Lung (tissue), 17 donors: ENCODE measurements at places on chromosomes 3 and 15. TPM values are rescaled to one million over a fixed set of nuclear protein-coding genes. Genes with fewer than 3 reads are reported as not detected.

GRCh38 chr3:188192034-188192433 lies 38.1 kb downstream of the LPP start:
- no peaks in the 10 kb centered on the region for H3K36me3 ChIP-seq
- H3K27ac ChIP-seq, result no peak overlapping the region
- H3K4me1 ChIP-seq, result no peaks in the 10 kb centered on the region
- DNase-seq, result no peak
- H3K27me3 ChIP-seq, result no peaks in the 10 kb centered on the region
- no peak overlapping the region for H3K4me3 ChIP-seq

GRCh38 chr3:179872842-179873241 lies 163.9 kb downstream of the PEX5L start:
- no peaks in the 10 kb centered on the region for H3K27me3 ChIP-seq
- H3K27ac ChIP-seq, result no peak overlapping the region
- DNase-seq, result no peak
- no peak overlapping the region for H3K4me3 ChIP-seq
- no peaks in the 10 kb centered on the region for H3K36me3 ChIP-seq

GRCh38 chr3:52143616-52144015 lies 10.6 kb downstream of the POC1A start:
- DNase-seq, result no peak
- H3K4me1 ChIP-seq, result no peaks in the 10 kb centered on the region
- H3K27me3 ChIP-seq, result no peaks in the 10 kb centered on the region
- no peak overlapping the region for H3K4me3 ChIP-seq

DNA sequence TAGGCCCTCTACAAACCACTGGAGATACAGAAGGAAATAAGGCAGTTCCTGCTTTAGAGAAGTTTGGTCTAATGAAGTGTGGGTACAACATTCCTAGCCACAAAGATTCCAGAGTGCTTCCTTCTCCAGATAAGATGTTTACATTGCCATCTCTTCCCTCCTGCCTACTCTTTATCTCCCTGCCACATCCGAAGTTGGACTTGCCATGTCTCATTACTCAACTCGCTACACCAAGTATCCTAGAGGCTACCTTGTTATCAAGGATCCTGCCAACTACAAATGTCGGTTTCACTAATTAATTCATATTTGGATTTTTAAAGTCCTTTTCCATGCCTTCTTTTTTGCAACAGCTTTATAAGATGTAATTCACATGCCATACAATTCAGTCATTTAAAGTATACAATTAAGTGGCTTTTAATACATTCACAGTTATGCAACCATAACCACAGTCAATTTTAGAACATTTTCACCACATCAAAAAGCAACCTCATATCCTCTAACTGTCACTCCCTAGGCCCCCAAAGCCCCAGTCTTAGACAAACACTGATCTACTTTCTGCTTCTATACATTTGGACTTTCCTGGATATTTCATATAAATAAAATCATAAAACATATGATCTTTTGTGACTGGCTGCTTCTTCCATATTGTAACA lies 53.7 kb upstream of the CSTA start:
- no peaks in the 10 kb centered on the region for H3K27me3 ChIP-seq
- no peak for DNase-seq
- no peaks in the 10 kb centered on the region for H3K36me3 ChIP-seq
- no peak overlapping the region for H3K27ac ChIP-seq
- no peak overlapping the region for H3K4me3 ChIP-seq
- H3K4me1 ChIP-seq, result no peaks in the 10 kb centered on the region

GRCh38 chr15:99054025-99054387 lies 46.4 kb upstream of the PGPEP1L start:
- no peaks in the 10 kb centered on the region for H3K36me3 ChIP-seq
- no peak for DNase-seq
- no peaks in the 10 kb centered on the region for H3K4me1 ChIP-seq
- peak overlapping the region; percentile 92 for H3K27ac ChIP-seq

- H3K36me3 ChIP-seq, result no peaks in the 10 kb centered on the region
- H3K4me1 ChIP-seq, result no peaks in the 10 kb centered on the region
Measured at GRCh38 chr3:104696470-104696869, 670.2 kb upstream of the ALCAM start.

DNA sequence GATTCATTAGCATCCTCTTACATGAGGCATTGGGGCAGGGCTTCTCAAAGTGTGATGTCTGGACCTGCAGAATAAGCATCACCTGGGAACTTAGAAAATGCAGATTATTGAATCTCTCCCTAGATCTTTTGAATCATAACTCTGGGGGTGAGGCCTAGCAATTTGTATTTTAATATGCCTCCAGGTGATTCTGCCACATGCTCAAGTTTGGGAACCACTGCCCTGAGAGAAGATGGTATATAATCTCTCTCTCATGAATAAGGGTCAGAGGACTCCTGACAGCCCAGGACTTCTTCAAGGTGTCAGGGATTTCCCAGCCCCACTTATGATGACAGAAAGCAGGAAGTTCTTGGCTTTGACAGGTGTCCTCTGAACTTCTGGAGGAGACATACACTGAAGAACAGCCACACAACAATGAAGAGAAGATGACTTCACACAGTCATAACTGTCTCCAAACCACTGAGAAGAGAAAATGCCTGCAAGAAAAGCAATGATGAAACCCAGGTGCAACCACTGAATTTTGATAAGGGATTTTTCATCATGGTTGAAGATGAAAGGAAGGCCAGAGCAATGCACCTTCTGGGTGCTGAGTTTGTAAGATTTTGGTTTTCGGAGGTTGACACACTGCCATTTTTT lies 211.9 kb upstream of the MRPL3 start:
- no peaks in the 10 kb centered on the region for H3K4me1 ChIP-seq
- H3K4me3 ChIP-seq, result no peak overlapping the region
- no peaks in the 10 kb centered on the region for H3K36me3 ChIP-seq
- no peaks in the 10 kb centered on the region for H3K27me3 ChIP-seq

DNA sequence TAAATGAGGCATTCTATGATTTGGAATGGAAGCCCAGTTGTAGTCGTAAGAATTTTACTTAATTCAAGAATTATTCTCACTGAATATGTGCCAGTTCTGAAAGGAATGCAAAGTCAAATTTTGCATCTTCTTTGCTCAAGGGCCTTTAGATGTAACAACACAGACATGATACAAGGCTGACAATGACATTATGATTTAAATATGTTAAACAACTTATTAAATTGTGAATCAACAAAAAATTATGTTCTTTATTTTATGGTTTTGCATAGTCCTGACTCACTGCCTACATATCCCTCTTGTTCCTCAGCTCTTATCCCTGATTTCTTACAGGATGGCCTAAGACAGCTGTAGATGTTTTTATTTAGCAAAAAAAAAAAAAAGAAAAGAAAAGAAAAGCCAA lies 170.9 kb upstream of the NR2E3 start:
- no peak overlapping the region for H3K4me3 ChIP-seq
- no peaks in the 10 kb centered on the region for H3K4me1 ChIP-seq
- no peak for DNase-seq
- no peaks in the 10 kb centered on the region for H3K27me3 ChIP-seq

- H3K4me1 ChIP-seq, result peaks cover 10% of the 10 kb centered on the region
- no peaks in the 10 kb centered on the region for H3K27me3 ChIP-seq
- H3K27ac ChIP-seq, result no peak overlapping the region
- no peak overlapping the region for H3K4me3 ChIP-seq
Measured at GRCh38 chr15:85350395-85350794, 30.0 kb upstream of the AKAP13 start.

GRCh38 chr3:114435386-114436115 lies 141.7 kb downstream of the TIGIT start:
- H3K4me3 ChIP-seq, result no peak overlapping the region
- no peaks in the 10 kb centered on the region for H3K27me3 ChIP-seq
- DNase-seq, result no peak
- no peaks in the 10 kb centered on the region for H3K4me1 ChIP-seq
- no peak overlapping the region for H3K27ac ChIP-seq

LRRC31 gene
- total RNA-seq, result 0.14 TPM

NME9 gene
- total RNA-seq, result 9.8 TPM

VPS18 gene
- total RNA-seq, result 19.0 TPM

ITGA11 gene
- total RNA-seq, result 1.7 TPM

ITIH3 gene
- 2.6 TPM for total RNA-seq

RAF1 gene
- 86.7 TPM for total RNA-seq

SYNM gene
- 21.3 TPM for total RNA-seq
